ENCODE measurements at places on chromosomes 1 and 21.

DNA sequence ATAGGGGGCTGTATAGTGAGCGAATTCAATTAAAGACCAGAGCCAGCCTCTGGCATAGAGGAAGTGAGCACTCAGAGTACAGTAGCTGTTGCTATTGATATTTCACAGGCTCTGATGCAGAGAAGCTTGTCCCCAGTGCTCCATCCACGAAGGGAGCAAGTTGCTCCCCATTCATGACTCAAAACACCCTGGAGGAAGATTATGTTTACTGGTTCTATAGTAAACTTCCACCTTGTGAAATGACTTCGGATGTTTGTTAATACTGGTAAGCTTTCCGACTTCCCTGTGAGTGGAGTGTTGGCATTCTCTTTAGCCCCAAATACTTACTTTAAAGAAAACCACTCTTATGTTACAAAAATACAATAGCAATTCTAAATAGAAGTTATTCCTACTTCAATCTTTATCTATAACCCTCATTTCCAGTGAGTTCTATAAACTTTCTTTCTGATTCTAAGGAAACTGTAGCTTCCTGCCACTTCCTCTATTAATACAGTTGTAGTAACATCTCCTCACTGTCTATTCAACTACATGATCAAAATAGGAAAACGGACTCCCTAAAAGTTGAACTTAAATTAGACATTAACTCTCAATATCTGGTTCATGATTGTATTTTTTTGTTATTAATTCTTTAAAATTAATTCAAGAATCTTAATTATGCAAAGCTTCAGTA is 46.4 kb downstream of the ZNF281 start:
- no peak for DNase-seq

DNA sequence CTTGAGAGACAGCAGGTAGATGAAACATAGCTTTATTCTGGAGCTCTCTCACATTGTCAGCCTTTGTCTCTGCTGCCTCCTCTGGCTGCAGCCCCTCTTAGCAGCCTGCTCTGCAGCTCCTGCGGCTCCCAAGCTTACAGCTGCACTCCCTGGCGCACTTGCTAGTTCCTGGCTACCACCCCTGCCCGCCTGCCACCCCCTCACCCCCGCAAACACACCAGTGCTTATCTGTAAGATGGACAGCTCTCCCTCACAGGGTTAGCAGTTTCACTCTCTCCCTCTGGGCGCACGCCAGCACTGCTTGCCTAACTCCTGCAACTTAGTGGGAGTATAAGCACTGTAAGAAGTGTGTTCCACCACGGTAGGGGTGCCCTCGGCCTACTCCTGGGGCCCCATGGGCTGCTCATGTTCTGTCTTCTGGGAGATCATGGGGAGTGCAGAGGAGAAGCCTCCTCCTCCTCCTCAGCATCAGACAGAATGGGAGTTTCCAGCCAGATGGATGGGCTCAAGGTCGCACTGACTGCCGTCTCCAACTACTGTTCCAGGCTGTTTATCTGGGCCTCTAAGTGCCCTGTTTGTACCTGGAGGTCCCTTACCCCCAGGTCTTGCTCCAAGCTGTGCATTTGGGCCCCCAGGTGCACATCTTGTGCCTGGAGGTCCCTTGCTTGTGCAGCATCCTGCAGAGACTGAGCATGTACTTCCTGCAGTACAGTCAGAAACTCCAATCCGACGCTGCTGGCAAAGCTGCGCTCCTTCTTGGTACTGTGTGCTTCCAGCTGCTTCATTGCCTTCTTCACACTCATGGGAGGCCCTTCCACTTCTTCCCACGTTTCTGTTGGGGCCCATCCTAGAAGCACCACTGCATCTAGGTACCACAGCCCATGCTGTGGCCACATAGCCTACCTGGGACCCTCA is 1388.1 kb downstream of the AMY1C start:
- DNase-seq = no peak

- no peak for DNase-seq
These were observed 7.7 kb downstream of the SLC5A9 start for GRCh38 chr1:48230236-48230635.

DNA sequence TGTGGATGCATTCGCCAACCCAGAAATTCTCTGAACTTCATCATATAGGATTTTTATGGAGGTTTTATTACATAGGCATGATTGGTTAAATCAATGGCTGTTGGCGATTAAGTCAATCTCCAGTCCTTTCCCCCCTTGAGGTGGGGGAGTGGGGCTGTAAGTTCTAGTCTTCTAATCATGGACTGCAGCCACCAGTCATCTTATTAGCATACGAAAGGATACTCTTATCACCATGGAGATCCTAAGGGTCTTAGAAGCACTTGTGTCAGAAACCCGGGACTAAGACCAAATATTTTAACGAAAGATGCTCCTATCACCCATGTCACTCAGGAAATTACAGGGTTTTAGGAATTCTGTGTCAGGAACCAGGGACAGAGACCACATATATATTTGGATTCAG is 36.3 kb downstream of the SDCCAG8 start:
- DNase-seq = no peak

DNA sequence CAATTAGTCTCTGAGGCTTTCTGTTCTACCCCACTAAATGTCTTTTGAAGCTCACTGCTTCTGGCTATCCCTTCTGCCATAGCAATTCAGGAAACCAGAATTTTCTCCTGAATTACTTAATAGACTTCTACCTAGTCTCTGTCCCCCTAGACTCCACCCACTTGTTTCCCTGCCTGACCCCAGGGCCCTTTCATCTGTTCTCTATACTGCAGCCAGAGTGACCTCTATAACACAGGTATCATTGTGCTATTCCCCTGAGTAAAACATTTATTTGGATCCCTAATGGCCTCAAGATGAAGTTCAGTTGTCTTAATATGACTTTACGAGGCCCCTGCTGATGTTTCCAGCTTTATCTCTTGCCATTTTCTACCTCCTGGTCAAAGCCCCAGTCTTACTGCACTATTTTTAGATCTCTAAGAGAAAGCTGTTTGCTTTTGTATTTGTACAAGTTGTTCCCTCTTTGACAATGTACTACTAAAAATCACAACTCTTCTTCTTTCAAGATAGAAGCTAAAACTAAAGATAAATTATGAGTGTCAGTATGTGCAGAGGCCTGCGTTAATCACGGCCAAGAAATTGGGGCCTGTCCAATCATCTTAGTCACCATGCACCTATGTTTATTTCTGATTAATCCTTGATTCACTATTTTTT is 54.5 kb downstream of the ATP1B1 start:
- no peak for DNase-seq

- no peak for DNase-seq
These were observed 139.7 kb downstream of the TSEN15 start for GRCh38 chr1:184191181-184191621.

DNA sequence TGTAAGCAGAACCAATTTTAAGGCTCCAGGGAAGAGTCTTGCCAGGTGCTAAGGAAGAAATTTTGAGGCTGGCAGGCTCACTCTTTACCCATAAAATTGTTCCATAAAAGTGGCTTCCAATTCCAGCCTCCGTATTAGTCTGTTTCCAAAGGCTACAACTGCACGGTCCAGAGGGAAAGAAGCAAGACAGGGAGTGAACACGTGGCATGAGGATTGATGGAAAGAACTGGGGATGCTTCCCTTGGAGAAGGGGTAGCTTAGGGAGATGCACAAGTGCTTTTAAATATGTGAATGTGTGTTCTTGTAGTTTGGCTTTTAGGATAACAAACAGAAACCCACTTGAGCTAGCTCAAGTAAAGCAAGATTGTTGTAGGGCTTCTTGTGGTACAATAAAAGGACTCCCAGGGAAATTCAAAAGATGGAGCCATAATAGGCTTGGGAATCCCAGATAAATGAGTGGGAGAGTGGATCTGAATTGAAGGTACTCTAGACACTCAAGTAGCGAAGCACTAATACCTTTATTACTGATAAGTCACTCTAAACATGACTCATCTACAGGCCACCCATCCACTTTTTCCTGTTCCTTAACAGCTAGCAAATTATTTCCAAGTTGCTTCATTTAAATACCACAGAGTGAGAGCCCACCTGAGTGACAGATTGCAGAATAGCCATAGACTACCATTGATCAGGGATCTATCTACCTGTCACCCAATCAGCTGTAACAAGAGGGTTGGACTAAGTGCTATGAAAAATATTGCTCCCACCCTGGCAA is 34.8 kb upstream of the NPL start:
- no peak for DNase-seq

GRCh38 chr21:46452710-46453109 is 6.0 kb upstream of the DIP2A start:
- no peak for DNase-seq

DNA sequence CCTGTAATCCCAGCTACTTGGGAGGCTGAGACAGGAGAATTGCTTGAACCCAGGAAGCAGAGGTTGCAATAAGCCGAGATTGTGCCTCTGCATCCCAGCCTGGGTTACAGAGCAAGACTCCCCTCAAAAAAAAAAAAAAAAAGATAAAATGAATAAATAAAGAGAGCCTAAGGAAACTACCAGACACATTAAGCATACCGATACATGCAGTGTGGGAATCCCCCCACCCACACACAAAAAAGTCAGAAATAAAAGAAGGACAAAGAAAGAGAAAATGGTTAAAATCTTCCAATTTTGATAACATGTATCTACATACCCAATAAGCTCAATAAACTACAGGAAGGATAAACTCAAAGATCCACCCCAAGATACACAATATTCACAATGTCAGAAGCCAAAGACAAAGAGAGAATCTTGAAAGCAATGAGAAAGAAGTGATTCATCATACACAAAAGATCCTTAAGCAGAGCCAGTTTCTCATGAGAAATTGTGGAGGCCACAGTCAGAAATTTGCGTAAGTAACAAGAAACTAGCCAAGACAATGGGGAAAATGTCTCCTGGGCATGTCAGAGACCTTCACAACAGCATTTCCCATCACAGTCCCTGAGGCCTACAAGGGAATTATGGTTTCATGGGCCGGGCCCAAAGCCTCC is 1197.0 kb downstream of the AMY1C start:
- DNase-seq = no peak

- DNase-seq = peak; percentile 14
These were observed 744 bp upstream of the WDR26 start for GRCh38 chr1:224435318-224435763.

DNA sequence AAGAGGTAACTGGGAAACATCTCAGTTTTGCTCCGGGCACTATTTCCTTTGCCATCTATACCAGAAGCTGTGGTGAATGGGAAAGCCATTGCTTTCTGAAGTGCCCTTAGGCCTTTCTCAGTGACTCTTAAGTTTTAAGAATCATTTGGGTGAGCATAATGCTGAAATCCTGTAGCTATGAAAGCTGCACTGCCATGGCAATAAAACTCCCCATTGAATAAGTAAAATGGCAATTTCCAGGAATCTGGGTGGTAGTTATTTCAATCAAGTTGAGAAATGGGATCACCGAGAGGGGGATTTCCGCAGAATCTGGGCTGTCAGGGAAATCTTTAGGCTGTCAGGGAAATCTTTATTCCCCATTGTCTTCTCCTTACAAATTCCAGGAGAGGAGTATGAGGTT is 26.8 kb upstream of the MACF1 start:
- no peak for DNase-seq

GRCh38 chr1:34163792-34164731 is 968 bp downstream of the CSMD2 start:
- DNase-seq = no peak

DNA sequence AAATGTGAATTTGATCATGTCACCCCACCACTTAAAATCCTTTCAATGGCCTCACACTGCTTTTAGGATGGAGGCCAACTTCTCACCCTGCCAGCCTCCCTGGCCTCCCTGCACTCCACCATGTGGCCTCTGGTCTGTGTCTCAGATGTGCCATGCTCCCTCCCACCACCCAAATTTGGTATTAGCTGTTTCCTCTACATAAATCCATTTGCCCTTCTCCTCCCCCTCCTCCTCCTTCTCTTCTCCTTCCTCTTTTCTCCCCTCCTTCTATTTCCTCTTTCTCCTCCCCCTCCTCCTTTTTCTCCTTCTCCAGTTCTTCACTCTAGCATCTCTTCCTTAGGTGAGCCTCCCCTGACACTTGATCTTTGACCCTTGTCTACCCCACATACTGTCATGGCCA is 16.7 kb upstream of the GUCA2B start:
- no peak for DNase-seq

DNA sequence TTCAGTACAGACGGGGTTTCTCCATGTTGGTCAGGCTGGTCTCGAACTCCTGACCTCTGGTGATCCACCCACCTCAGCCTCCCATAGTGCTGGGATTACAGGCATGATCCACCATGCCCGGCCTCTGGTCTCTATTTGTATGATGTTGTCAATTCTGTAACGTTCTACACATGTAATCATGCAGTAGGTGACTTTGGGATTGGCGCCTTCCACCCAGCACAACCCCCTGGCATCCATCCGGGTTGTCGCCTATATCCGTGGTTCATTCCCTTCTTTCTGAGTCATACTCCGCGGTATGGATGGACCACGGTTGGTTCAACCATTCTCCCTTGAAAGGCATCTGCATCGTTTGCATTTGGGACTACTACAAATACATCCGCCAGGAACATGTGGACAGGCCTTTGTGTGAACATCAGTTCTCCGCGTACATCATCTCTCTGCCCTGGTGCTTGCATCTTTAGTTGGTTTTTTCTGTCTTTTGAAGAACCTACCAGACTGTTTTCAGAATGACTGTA is 72.1 kb downstream of the PDE9A start:
- DNase-seq = no peak

- DNase-seq = no peak
These were observed 80.3 kb upstream of the TLR5 start for GRCh38 chr1:223223091-223223995.

- no peak for DNase-seq
These were observed 973 bp downstream of the KRTAP10-11 start for GRCh38 chr21:44647222-44647552.

- no peak for DNase-seq
These were observed 20.6 kb upstream of the MRPS14 start for GRCh38 chr1:175043824-175044223.

GRCh38 chr1:195894411-195894810 is 713.8 kb downstream of the KCNT2 start:
- no peak for DNase-seq

DNA sequence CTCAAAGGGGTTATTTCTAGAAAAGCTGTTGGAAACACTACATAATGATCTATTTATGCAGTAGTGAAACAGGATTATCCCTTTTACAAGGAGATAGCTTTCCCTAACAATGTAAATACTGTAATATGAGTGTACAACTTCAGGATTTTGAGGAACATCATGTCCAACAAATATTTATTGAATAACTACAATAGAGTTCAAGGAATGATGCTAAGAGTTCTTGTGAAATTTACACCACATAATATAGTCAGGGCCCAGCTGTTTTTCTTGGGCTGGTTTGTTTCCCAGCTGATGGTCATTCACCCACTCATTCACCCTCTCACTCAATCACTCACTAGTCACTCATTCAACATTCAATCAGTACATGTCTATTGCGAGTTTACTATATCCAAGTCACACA is 12.3 kb upstream of the LYPLAL1 start:
- no peak for DNase-seq

- DNase-seq = peak; percentile 99
These were observed 46.3 kb downstream of the AZIN2 start for GRCh38 chr1:33127001-33127823.

- no peak for DNase-seq
These were observed 107.4 kb upstream of the ESRRG start for GRCh38 chr1:216830424-216831210.

DNA sequence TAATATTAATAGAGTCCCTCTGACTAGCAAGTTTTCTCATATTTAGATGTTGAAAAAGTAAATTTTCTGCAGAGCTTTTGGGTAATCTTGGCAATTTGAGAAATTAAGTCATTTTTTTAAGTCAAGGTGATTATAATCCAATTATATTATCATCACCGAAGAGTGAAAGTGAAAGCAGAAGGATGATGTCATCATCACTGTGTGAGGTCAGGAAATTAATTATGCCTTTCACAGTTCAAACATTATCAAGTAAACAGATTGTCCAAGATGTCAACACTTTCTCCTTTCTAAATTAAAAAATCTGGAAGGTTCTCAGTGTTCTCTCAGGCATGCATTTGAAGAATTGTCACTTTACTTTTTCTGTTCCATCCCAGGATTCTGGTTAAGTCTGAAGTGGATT is 296.0 kb downstream of the TBX15 start:
- no peak for DNase-seq
